ENCODE measurements at places on chromosomes 1 and 21. TPM values are rescaled to one million over a fixed set of nuclear protein-coding genes. Genes with fewer than 3 reads are reported as not detected.
A peak's percentile ranks its signal among the peaks of the same experiment; 100 is the strongest.

PLA2G4A gene
- total RNA-seq = 35.7 TPM

DNA sequence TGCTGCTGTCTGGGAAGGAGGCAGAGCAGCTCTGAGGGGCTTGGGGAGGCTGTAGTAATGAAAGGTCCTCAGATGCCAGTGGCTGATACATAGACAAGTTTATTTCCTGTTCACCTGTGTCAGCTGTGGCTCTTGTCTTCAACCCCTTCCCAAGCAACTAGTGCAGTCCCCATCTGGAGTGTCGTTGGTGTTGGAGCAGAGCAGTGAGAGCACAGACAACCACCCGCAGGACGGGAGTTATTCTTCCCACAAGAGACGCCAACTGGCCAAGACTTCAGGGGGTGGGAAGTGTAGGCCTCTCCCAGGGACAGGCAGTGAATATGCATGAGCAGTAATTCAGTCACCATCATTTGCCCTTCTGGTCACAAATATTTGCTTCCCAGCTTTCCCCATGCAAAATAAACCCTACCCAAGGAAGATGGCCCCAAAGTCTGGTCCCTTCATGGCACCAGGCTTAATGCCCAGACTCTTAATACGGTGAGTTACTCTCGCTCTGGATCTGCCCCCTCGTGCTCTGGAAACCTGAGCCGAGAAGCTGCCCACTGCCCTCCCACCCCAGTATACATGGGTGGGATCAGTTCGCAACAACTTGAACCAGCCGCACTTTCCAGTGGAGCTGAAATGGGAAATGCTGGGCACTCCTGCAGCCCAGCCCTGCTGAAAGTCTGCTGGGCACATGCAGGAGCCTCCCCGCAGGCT is 153.5 kb upstream of the COL6A1 start:
- DNase-seq = no peak

LINGO4 gene
- not detected for total RNA-seq

ST6GALNAC5 gene
- 2.1 TPM for total RNA-seq

LCE2C gene
- not detected for total RNA-seq

DNA sequence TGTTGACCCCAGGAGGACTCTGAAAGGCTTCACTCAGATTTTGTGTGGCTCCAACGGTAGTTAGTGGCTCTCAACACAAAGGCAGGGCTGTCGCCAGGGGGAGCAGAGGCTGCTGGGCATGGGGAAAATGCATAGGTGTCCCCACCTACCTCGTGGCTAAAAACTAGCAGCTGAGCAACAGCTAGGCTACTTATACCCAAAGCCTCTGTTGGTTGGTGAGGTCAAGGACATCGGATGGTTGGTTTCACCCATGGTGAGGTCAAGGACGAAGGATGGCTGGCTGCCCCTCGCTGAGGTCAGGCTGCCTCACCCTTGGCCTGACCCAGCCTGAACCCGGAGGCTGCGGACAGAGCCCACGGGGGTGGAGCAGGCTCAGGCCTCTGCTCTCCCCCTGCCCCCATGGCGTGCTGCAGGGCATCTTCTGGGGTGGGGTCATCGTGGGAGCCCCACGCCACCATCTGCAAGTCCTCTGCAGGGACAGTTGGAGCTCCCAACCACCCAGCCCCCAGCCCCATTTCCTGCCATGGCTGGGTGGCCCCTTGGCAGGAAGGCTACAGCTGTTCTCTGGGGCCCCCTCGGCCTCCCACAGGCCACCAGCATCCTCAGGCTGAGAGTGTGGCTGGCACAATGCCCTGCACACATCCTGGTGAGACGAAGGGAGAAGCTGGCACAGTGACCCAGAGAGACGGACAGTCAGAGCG is 8.5 kb upstream of the GNB1 start:
- peak; percentile 21 for DNase-seq

- no peak for DNase-seq
Observed at GRCh38 chr1:102872526-102872925, 235.8 kb downstream of the COL11A1 start.

DNA sequence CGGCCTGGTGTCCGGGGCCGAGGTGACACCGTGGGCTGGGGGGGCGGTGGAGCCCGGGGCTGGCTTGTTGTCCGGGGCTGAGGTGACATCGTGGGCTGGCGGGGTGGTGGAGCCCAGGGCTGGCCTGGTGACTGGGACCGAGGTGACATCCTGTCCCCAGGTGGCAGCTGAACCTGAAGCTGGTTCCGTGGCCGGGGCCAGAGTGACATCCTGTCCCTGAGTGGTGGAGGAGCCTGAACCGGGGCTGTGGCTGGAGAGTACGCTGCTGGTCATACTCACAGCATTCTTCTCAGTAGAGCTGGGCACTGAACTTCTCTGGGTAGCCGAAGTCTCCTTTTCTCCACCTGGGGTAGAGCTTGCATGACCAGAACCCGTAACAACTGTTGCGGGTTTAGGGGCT is 15.8 kb downstream of the THBS3 start:
- no peak for DNase-seq

- no peak for DNase-seq
Observed at GRCh38 chr1:18090636-18091035, 17.0 kb upstream of the IGSF21 start.

DNA sequence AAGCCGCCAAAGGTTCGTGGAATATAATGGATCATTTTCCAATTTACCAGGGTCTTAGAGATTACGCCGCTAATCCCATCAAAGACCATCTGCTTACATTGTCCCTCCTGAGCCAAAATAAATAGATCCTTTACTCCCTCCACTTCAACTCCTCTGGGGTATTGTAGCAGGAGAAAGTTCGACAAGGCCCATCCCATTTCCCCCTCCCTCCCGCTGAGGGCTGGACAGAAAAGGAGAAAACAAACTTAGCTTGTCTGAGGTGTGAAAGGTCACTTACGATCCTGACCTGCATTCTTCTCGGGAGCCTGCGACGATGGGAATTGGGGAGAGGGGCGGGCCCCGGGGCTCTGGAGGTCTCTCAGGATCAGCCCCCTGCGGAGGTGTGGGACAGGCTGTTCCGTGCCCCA is 60.8 kb downstream of the MEF2D start:
- DNase-seq = no peak

CATSPERE gene
- total RNA-seq = 0.13 TPM

- no peak for DNase-seq
Observed at GRCh38 chr1:227066999-227067398, 126.9 kb downstream of the COQ8A start.

GNG4 gene
- total RNA-seq = 5.2 TPM

GRCh38 chr1:177024623-177025022 is 139.9 kb downstream of the ASTN1 start:
- no peak for DNase-seq

- DNase-seq = no peak
Observed at GRCh38 chr1:25944986-25945385, 38.8 kb upstream of the STMN1 start.

ZNF684 gene
- 3.8 TPM for total RNA-seq

PLXNA2 gene
- total RNA-seq = 0.53 TPM

DNA sequence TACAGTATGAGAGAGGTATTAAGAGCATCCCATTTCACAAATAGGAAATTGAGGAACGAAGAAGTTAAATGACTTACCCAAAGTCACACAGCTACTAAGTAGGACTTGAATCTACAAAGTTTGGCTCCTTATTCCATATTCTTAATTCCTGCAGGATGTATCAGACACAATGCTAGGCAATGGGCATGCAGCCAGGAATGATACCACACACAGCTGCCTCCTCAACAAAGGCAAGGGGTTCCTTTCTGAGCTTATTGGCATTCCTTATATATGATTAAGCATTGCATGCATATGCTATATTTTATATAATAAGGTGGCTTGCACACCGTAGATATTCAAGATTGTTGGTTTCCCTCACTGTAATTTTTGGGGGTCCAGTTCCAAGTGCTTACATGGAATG is 34.2 kb upstream of the JUN start:
- no peak for DNase-seq

DNA sequence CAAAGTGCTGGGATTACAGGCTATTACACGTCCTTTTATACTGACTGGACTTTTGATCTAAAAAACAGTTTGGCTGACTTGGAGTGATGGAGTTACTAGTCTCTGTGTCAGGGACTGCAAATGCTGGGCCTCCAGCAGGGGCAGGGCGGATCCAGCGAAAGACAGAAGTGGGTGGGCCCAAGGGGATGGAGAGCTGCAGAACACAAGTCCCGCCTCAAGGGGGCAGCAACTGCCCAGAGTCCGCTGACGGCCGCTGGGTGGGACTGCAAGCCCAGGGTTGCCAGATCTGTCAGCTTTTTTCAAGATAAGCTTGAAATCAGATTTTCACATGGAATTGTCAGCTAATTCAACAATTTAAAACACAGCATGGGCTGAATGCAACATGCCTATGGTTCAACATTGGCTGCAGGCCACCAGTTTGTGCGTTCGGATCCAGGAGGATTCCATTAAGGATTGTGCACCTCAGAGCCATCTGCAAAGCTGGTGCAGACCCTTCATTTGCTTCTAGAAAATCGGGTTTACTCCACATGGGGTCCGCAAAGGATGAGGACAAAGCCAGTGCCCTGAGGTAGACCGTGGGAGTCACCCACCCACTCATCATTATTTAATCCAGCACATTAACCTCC is 10.7 kb downstream of the STMN1 start:
- DNase-seq = peak; percentile 88

DNA sequence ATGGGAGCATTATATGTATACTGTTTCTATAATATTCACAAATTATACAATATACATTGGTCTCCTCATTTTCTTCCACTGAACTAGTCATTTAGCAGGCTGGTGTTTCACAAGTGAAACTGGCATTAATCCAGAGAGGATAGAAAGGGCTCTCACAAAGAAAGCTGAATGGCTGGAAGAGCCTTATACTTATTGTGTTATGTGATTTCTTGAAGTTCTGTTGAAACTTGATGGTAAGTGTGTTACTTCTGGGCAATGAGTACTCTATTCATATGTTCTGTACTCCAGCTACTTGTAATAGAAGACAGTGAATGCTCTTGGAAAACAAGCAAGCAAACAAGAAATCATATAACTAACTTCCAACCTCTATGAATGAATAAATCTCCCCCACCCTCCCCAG is 14.9 kb downstream of the STX12 start:
- peak; percentile 73 for DNase-seq

DNA sequence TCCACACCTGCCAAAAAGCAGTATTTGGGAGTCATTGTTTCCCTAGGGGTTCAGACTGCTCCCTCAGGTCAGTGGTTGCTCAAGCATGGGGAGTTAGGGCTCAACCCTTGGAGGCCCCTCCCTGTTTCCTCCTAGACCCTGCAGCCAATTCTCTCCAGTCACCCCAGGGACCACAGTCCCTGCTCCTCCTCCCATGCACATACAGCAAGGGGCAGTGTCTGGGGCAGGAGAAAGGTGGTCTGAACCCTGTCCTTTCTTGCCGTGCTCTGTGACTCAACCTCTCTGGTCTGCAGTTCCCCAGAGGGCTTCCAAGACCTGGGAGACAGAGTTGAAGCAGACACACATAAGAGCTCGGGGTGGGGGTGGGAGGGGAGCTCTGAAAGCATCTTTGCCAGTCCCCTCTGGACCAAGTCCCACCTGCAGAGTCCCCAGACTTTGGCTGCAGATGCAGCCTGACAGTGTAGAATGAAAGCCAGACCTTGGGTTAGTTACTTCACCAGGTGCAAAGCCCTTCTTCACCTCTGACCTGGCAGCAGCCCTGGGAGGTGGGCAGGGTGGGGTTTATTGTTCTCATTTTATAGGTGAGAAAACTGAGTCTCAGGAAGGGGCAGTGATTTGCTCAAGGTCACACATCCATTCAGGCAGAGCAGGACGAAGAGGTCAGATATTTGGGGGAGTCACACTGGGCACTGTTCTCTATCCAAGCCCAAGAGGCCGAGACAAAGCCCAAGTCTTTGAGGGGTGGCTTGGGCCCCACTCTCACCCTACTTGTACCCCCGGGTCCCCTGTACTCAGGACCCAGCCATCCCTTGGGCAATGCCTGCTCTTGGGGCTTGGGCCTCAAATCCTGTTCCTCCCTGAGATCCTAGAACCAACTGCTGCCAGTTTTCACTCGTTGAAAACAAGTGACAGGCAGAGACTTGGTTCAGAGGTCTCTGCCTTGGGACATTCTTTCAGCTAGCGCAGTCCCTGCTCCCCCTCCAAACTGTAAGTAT is 748 bp downstream of the PDZK1IP1 start:
- no peak for DNase-seq

LCE3E gene
- not detected for total RNA-seq

GRCh38 chr1:218090459-218090858 is 194.6 kb upstream of the RRP15 start:
- no peak for DNase-seq

KIF26B gene
- 1.4 TPM for total RNA-seq

DNA sequence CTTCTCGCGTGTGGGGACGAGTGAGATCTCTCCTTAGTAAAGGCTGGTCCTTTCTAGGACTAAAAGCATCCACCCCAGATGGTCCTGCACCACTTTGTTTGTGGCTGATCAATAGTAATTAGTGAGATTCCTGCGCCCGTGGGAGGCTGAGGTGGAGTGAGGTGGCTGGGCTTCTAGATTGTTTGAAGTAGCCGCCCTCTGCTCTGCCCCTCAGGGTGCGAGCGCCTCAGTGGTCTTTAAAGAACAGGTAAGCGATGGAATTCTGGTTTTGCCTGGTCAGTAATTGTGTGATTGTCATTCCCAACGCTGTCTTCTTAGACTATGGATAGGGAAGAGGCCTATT is 20.7 kb downstream of the PEX14 start:
- DNase-seq = no peak

DNA sequence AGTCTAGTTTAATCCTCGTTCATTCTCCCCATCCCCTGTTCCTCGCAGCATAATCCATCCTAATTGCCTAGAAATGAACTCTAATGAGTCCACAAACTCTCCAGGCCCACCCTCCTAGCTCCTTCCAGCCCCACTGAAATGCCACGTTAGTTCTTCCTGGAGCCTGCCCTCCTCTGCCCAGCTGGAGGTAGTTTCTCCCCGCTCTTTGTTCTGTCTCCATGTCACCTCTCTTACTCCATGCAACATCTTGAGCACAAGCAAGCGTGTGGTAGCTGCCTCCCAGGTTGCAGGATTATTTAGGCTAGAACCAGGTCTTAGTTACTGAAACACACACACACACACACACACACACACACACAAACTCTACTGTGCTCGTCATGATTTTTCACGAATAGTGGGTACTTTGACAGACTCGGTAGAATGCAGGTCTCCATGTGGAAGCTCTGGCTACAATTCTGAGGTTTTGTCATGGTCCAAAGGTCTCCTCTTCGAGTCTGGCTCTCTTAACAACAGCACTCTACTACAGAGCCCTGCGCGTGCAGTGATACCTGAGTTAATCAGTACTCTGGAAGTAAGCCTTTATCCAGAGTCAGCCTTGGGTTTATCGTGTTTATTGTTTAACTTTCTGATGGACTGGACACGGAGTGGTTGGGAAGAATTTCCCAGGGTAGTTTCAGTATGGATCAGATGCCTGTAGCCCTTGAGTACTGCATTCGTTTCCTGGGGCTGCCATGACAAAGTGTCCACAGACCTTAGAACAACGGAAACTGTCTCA is 27.5 kb downstream of the HUNK start:
- DNase-seq = no peak

DNA sequence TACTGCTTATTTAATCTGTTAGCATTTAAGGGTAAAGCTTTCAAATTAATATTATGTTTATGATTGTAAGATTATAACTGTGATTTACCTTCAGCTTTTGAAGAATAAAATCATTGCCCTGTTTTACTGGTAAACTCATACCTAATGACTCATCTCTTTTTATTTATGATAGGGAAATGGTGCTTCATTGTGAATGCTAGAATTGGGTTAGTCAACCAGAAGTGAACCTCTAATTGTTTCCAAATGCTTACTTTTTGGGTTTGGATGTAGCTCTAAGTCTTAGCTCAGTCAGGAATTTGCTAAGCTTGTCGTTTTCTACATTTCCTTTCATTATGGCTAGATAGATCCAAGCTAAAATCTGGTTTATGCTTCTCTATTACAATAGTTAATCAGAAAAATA is 59.4 kb downstream of the SLC30A7 start:
- DNase-seq = no peak

Measured in SK-MEL-5 (cell line).